Left renal pelvis (tissue), 4 donors: ENCODE measurements at places on chromosomes 1 and 21.

DNA sequence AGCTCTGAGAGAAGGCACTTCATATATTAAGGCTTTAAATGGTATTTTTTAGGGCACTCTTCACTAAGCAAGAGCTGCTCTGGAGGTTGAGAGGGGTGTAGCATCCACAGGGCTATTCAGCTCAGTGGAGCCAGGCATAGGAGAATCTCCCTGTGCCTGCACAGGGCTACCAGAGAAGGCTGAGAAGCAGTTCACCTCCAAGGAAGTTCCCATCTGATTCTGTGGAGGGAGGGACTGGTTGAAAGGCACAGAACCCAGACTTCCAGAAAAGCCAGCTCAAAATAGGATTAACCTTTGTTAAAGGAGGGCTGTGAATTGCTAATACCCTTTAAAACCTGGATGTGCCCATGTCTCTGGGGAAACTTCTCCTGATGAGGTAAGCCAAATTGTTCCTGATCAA is 304.5 kb downstream of the TTLL7 start:
- no peak for DNase-seq

DNA sequence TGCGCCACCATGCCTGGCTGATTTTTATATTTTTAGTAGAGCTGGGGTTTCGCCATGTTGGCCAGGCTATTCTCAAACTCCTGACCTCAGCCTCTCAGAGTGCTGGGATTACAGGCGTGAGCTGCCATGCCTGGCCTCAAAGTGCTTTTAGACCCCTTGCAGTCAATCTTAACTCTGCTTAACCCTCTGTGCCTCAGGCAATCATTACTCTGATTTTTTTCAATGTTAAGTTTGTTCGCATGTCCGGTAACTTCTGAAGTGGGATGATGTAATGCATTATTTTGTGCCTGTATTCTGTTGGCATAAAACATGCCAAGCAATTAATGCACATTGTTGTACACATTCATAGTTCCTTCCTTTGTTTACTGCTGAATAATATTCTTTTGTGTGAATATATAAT is 18.6 kb downstream of the SMG7 start:
- no peak for DNase-seq

GRCh38 chr1:201405484-201405831 is 6.3 kb upstream of the LAD1 start:
- DNase-seq: no peak

DNA sequence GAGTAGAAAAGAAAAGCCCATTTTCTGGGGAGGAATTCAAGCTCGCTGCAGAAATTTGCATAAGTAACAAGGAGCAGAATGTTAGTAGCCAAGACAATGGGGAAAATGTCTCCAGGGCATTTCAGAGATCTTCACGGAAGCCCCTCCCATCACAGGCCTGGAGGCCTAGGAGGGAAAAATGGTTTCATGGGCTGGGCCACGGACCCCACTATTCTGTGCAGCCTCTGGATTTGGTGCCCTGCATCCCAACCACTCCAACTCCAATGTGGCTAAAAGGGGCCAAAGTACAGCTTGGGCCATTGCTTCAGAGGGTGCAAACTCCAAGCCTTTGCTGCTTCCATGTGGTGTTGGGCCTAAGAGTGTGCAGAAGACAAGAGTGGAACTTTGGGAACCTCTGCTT is 43.1 kb downstream of the NTPCR start:
- no peak for DNase-seq

GRCh38 chr21:44583800-44584147 is 3.4 kb upstream of the KRTAP10-5 start:
- no peak for DNase-seq

DNA sequence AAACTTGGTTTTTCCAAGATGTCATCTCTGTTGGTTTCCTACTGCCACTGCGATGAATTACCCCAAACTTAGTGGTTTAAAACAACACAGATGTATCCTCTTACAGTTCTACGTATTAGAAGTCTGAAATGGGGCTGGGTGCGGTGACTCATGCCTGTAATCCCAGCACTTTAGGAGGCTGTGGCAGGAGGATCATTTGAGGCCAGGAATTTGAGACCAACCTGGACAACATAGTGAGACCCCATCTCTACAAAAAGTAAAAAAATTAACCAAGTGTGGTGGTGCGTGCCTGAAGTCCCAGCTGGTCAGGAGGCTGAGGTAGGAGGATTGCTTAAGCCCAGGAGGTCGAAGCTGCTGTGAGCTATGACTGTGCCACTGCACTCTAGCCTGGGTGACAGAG is 57.2 kb upstream of the GRHL3 start:
- DNase-seq: no peak
